Stimulated activated CD8-positive, alpha-beta memory T cell treated with anti-CD3 and anti-CD28 coated beads, Interleukin-15, amount 100 ng/mL, for 24 hours (primary cell): ENCODE measurements at places on chromosomes 5 and 9.

GRCh38 chr5:44740660-44741059 lies 68.1 kb upstream of the MRPS30 start:
- no peak for DNase-seq

- no peak for DNase-seq
Observed at GRCh38 chr5:89277816-89278215, 394.8 kb upstream of the MEF2C start.

DNA sequence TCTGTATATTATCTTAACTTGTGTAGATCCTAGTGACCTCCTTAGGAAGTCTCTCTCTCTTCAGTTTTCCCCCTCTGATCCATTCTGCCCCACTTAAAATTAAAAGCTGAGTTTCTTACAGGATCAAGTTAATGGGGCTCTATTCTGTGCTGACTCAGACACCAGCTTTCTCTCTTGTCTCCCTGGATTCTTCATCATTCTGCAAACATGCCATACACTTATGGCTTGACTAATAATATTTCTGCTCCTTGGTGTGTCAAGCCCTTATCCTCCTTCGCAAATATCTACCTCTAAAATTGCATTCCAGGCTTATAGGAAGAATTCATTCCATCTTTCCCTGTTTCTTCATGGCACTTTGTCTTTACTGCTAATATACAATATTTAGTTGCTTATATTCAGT lies 18.1 kb downstream of the LRRC70 start:
- DNase-seq = no peak

- no peak for DNase-seq
Observed at GRCh38 chr5:173527671-173528070, 88.8 kb downstream of the BOD1 start.

- DNase-seq = no peak
Observed at GRCh38 chr9:129173296-129174101, 4.6 kb downstream of the IER5L start.

DNA sequence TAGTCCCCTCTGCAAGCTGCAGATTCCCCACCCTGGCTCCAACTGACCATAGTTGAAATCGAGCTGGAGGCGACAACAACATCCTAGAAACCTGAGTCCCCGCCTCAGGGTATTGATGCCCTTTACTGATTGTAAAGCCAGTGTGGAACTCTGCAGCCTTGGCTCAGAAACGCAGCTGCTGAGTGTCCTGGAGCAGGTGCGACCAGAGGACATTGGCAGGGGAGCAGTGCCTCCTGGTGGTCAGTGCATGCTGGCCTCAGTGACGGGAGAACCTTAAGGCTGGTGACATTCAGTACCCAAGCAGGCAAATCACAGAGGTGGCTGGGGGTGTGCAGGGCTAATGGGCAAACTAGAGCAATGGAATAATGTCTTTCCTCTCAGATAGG lies 20.4 kb upstream of the ZNF354B start:
- DNase-seq = no peak

DNA sequence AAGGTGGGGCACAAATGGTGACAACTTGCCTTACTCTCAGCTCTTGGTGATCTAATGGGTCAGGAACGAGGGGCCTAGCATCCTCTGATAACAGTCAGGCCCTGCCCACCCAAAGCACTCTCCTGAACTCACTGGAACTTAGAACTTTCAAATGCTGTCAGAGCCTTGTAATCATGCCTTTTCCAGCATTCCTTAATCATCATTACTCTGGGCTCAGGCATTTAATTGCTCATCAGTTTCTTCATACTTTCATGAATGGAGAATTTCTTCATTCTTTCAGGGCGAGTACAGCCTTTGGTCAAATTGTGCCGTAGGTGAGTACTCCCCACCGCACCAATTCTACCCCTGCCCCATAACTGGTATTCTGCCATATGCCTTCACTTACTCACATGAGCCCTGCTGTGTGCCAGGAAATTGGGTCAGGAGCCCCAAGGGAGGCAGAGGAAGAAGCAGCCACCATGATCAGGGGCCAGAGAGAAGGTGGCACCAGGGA lies 30.2 kb upstream of the DUSP1 start:
- DNase-seq = no peak

- no peak for DNase-seq
Observed at GRCh38 chr5:196350-196749, 5.1 kb downstream of the LRRC14B start.

GRCh38 chr5:102483736-102484135 lies 15.1 kb downstream of the SLCO6A1 start:
- DNase-seq = no peak

- no peak for DNase-seq
Observed at GRCh38 chr9:134475011-134475790, 148.9 kb downstream of the RXRA start.
